Left lung (tissue), 14 donors: ENCODE measurements at places on chromosomes 7 and 10. TPM values are rescaled to one million over a fixed set of nuclear protein-coding genes. Genes with fewer than 3 reads are reported as not detected.

- DNase-seq: no peak
- H3K36me3 ChIP-seq: no peaks in the 10 kb centered on the region
- H3K27me3 ChIP-seq: no peaks in the 10 kb centered on the region
- no peaks in the 10 kb centered on the region for H3K4me1 ChIP-seq
Measured at GRCh38 chr7:364536-364935, 74.6 kb downstream of the FOXL3 start.

DNA sequence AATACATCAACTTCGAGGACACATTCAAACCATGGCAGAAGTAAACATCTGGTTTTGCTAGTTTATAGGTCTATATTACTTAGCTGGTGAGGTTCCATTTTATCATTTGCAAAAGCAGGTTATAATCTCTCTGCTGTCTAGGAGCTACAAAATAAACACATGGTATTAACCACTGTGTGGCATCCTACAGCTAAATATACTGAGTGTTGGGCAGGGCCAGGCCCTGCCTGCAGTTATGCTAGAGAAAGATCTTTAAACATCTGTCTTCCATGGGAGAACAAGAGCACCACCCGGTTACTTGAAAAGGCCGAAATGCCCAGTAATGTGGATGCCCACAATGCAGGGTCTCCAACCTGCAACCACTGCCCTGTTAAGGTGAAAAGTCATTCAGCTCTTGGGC lies 20.6 kb upstream of the FKBP9 start:
- DNase-seq: no peak
- peaks cover 33% of the 10 kb centered on the region for H3K4me1 ChIP-seq
- no peak overlapping the region for H3K27ac ChIP-seq
- H3K36me3 ChIP-seq: no peaks in the 10 kb centered on the region

DNA sequence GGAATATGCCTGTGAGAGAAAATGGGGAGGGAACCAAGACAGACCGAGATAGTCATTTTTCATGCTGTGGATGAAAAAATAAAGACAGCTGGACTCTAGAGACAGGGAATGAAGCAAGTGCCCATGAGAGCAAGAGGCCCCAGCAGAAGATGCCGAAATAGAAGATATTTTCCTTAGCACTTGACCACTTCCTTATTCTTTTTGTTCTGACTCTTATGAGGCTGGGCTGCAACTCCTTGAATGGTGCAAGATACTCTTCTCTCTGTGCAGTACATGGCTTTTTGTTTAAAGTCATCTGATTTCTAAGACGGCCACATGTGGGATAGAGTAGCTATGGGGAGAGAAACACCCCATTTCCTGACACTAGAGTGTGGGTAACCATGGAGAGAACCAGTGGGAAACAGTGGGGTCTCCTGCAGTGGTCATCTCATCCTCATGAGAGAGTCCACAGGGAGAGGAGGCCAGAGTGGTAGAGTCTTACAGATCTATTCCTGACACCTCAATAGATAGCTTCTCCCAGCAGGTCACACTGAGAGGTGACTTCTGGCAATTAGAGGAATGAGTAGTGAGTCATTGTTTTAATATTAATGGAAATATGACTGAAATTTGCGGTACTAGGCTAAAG lies 18.0 kb upstream of the VCL start:
- DNase-seq: no peak
- H3K27ac ChIP-seq: peak overlapping the region; percentile 81
- H3K4me3 ChIP-seq: no peak overlapping the region
- no peaks in the 10 kb centered on the region for H3K36me3 ChIP-seq
- no peaks in the 10 kb centered on the region for H3K27me3 ChIP-seq
- H3K4me1 ChIP-seq: no peaks in the 10 kb centered on the region

- H3K36me3 ChIP-seq: no peaks in the 10 kb centered on the region
- DNase-seq: no peak
- no peak overlapping the region for H3K4me3 ChIP-seq
- H3K4me1 ChIP-seq: no peaks in the 10 kb centered on the region
- no peak overlapping the region for H3K27ac ChIP-seq
Measured at GRCh38 chr7:147653456-147653855, 937.1 kb upstream of the C7orf33 start.

Gene SPDYE5
- not detected for total RNA-seq

Gene EVX1
- total RNA-seq: not detected
